Stimulated activated CD8-positive, alpha-beta memory T cell treated with anti-CD3 and anti-CD28 coated beads, Interleukin-4, amount 100 ng/mL, for 4 hours (primary cell): ENCODE measurements at places on chromosomes 3 and 15.

GRCh38 chr15:85406916-85407315, 26.5 kb downstream of the AKAP13 start:
- no peak for DNase-seq

DNA sequence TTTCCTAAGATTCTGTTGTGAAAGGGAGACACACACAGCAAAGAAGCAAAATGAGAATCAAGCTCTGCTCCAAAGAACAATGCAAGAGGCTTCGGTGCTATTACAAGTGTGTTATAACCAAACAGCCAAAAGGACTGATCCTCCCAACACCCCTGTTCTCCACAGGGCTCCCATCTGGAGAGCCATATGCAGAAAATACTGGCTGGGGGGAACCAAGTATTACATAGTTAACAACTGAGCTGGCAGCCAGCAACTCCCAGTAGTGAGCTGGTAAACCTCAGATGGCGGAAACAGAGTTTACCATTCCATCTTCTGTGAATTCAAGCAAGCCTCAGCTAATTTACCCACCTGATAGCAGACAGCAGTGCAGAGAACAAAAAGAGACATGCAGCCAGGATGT, 156.4 kb downstream of the NTRK3 start:
- DNase-seq = no peak

- no peak for DNase-seq
Measured at GRCh38 chr3:185532901-185533300, 19.5 kb downstream of the LIPH start.

DNA sequence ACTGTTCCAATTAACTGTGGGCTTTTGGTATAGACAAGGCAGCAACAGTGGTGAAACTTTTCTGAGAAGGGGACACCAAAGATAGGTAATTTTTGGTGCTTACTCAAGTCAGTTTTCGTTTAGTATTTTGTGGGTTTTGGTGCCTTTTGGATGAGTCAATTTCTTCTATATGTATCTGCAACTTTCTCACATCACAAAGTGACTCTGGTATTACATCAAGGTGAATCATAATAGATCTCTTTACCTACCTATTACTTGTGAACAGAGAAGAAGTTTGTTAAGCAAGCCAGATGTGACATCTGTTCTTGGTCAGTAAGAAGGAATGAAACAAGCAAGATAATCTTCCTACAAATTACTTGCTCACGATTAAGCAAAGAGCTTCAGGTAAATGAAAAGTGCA, 732.4 kb upstream of the DPPA4 start:
- no peak for DNase-seq

DNA sequence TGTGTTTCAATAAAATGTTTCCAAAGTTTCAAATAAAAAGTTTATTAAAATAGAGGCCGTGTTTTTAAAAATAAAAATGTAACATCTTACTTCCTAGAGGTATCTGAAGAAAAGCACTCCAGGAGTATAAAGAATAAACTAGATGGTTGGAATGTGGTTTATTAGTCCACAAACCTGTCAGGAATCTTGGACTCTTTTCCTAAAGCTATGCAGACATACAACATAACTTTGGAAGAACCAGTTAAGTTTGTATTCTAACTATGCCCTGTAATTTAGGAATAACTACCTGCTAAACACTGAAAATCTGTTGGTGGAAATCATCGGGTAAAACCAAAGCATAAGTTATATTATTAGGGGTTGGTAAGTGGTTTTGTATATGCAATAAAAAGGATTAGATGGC, 51.6 kb downstream of the PPARG start:
- DNase-seq = no peak

DNA sequence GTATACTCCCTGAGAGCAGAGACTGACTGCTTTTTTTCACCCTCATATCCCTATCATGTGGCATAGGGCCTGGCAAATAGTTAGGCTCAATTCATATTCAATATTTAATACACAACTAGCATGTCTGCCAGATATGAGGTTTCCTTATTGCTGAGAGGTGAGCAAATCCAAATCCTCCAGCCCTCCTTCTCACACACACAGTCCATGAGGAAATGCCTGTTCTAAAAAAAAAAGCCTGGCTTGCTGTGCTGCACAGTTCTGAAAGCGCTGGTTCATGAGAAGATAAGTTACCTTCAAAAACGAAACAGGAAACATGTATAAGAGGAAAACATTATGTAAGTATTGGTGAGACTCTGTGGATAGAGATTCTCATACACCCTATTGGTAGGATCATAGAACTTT, 15.5 kb upstream of the ACAP2 start:
- no peak for DNase-seq

- DNase-seq = no peak
Measured at GRCh38 chr3:126552688-126553283, 5.9 kb downstream of the C3orf22 start.

DNA sequence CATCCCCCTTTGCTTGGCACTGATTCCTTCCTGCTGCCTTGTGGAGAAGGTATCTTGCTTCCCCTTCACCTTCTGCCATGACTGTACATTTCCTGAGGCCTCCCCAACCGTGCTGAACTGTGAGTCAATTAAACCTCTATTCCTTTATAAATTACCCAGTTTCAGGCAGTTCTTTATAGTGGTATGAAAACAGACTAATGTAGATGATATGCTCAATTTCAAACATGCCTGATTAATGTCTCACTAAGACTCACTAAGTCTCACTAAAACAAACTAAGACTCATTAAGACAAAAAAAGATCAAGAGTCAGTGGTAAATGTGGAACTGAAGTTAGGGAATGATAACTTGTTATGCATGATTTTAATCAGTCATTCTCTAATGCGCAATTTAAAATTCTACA, 606.6 kb downstream of the RBMS3 start:
- no peak for DNase-seq
